NCI-H1092 (cell line): ENCODE measurements at places on chromosomes 4 and X.

DNA sequence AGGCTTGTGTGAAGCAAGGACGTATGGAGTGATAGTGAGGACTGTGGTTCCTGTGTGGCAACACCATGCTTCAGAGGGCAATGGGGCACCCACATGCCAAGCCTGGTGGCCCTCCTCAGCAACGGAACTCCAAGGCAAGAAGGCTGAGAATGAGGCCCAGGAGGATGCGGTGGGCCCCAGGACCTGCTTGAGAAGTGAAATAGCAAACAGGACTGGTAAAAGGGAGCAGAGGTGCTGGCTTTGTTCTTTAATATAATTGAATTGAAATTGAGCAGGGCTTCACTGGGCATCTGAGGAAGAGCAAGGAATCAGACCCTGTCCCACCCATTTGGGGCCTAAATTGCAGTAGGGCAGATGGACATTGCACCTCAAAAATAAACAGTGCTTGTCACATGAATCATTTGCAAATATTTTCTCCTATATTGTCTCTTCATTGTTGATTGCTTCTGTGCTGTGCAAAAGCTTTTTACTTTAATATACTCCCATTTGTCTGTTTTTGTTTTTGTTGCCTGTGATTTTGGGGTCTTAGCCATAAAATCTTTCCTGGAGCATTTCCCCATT, 2.3 kb downstream of the TMEM187 start:
- no peak for DNase-seq

DNA sequence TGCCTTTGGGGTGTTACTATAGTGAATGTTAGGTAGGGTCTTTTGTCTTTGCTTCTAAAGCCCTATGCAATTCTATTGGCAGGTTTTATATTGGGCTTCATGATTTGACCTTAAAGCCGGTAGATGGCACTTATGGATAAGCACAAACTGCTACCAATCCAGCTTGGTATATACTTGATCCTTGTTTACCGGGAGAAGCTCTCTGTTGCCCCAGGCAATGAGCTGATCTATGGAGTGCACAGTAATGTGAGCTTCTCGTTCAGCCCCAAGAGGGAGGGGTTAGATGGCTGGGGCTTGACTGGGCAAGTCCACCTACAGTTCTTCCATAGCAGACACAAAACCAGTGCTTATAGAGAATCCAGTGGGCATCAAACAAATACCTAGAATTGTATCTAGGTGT, 287.2 kb upstream of the CT83 start:
- DNase-seq, result no peak

DNA sequence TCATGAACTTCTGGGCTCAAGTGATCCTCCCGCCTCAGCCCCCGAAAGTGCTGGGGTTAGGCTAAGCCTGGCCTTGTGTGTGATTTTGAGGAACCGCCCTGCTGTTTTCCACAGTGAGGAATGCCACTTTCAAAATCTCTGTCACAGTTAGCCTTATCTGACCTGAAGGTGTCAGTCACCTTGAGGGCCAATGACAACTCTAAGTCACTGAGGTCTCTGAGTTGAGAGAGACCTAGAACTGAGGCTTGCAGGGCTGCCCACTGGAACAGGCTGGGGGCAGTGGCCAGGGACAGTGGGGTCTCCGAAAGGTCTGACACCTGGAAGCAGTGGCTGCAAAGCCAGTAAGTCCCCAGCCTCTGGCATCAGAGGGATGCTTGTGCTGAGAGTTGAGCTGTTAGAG, 6.1 kb downstream of the TADA2B start:
- no peak for DNase-seq

GRCh38 chr4:16926214-16926613, 27.8 kb upstream of the LDB2 start:
- DNase-seq, result no peak

DNA sequence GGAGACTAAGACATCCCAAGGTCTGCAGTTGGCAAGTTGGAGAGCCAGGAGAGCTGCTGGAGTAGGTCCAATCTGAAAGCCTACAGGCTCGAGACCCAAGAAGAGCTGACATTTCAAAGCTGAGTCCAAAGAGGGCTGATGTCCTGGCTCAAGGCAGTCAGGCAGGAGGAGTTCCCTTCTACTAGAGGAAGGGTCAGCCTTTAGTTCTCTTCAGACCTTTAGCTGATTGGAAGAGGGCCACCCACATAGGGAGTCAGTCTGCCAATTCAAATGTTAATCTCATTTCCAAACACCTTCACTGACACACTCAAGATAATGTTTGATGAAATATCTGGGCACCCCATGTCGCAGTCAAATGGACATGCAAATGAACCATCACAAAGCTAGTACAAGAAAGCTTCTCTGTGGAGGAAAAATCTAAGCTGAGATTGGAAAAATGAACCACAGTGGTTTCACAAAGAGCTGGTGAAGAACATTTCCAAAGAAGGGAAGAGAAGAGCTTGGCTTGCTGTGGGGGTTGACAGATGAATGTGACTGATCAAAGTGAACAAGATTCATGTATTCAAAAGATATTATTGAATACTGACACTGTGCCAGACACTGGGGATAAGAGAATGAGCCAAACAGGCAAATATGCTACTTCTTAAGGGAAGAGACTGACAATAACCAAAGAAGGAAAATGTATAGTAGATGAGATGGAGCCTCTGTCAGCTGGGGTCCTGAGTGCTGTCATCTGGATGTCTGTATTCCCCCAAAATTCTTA, 61.2 kb downstream of the STK32B start:
- no peak for DNase-seq

GRCh38 chrX:56026815-56027214, 205.3 kb upstream of the KLF8 start:
- peak; percentile 11 for DNase-seq
